Stimulated activated CD8-positive, alpha-beta memory T cell treated with anti-CD3 and anti-CD28 coated beads, Interleukin-15, amount 100 ng/mL, for 4 hours (primary cell): ENCODE measurements at places on chromosomes 6 and 20.

DNA sequence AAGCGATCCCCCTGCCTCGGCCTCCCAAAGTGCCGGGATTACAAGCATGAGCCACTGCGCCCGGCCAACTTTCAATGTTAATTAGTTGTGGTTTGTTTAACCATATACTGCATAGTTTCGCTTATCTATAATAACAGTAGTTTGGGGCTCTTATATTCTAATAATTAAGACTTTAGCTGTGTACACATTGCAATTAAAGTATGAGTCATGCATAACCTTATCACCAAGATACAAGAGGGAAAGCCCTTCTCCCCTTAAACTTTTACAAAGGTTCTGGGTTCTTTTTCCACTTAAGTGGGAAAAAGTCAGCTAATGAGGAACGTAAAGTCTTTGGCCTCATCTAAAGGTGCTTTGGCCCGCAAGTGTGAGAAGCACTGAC is 3.2 kb upstream of the MCCD1 start:
- no peak for DNase-seq

- no peak for DNase-seq
These were observed 25.5 kb downstream of the AMD1 start for GRCh38 chr6:110900028-110900598.

DNA sequence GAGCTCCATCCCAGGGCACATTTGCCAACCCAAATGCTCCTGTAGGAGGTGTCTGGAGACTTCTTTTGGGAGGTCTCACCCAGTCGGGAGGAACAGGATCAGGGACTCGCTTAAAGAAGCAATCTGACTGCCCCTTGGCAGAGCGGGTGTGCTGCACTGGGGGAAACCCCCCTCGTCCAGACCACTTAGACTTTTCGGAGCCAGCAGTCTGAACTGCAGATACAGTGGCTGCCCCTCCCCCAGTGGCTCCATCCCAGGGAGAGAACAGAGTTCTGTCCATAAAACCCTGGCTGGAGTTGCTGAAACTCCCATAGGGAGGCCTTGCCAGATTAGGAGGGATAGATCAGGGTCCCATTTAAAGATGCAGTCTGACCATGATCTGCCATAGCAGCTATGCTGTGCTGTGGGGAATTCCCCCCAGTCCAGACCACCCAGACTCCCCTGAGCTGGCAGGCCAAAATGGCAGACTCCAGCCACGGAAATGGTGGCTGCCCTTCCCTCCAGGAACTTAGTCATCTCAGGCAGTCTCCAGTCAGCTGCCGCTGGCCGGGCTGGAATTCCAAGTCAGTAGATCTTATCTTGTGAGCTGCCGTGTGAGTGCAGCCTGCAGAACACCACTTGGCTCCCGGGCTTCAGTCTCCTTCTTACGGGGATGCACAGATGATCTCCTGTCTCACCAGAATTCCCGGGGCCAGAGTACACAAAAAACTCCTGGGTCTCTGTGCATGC is 278.1 kb upstream of the SASH1 start:
- DNase-seq: no peak

GRCh38 chr6:136751522-136751956 is 40.7 kb downstream of the MAP3K5 start:
- DNase-seq: no peak

DNA sequence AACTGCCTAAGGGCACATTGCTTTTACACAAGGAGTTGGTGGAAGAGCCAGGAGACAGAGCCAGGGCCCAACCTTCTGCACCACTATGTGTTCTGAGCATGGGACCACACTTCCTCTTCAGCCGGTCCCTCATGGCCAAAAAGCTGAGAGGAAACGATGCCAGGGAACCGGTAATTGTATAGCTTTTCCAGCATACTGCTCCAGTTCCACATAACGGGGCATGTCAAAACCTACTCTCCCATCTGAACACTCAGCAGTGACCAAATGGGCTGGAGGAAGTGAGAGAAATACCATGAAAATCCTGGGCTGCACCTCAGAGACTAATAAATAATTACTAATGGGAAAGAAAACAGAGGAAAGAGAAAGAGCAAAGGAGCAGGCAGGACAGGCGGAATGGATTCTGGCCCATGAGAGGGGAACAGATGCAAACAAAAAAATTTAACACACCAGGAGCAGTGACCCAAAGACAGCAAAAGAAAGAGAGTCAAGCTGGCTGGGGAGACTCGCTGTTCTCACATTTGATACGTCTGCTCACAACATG is 52.0 kb upstream of the BMP2 start:
- DNase-seq: no peak
